ENCODE measurements at places on chromosomes 2 and 18.

GRCh38 chr2:58304843-58305242 lies 63.7 kb upstream of the FANCL start:
- DNase-seq, result no peak

- no peak for DNase-seq
These were observed 542.9 kb upstream of the DDX18 start for GRCh38 chr2:117271631-117272030.

DNA sequence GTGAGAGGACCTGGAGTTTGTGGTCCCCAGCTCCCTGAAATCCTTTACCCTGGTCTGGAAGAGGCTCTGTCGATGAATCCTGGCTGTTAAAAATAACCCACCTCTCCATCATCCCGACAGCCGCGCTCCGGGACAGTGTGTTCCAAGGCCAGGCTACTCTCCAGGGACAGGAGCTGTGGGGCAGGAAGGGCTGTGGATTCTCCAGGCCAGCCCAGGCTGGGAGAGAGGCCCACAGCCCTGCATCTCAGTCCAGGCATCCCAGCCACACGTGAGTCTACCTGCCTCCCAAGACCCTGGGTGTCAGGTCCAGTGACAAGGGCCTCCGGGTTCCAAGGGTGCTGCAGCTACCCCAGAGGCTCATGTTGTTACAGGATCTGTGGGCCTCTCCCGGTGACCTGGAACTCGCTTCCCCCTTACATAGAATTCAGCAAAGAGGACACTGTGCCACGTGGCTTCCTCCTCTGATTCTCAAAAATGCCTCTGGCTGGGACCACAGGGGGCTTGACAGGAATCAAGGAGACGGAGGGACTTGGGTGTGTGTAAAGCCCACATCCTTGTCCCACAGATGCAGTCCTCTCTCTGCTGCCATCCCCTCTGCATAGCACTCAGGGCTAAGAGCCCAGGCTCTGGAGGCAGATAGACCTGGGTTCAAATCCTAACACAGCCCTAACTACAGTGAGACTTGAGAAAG lies 17.3 kb downstream of the ADRA2B start:
- DNase-seq, result no peak

GRCh38 chr2:69600425-69600824 lies 43.1 kb downstream of the AAK1 start:
- DNase-seq, result no peak

DNA sequence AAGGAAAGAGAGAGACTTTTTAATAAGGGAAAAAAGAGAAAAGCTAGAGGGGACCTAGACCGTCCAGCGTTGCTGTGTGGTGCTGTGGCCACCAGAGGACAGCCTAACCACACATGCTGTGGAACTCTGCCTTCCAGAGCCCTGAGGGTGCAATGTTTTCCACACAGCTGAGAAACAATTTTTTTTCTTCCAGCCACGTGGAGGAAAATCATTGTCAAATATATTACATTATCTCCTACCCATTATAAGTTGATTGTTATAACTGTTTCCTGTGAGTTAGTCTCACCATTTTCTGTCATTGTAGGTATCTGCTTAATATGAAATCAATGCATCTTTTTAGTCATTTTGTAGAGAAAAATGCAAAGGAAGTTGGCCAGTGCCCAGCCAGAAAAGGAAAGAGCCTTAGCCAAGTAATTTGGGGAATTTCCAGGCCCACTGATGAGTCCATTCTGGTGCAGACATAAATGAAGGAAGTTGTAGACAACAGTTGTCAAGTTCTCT lies 5.9 kb upstream of the MRPL19 start:
- DNase-seq, result peak; percentile 78

DNA sequence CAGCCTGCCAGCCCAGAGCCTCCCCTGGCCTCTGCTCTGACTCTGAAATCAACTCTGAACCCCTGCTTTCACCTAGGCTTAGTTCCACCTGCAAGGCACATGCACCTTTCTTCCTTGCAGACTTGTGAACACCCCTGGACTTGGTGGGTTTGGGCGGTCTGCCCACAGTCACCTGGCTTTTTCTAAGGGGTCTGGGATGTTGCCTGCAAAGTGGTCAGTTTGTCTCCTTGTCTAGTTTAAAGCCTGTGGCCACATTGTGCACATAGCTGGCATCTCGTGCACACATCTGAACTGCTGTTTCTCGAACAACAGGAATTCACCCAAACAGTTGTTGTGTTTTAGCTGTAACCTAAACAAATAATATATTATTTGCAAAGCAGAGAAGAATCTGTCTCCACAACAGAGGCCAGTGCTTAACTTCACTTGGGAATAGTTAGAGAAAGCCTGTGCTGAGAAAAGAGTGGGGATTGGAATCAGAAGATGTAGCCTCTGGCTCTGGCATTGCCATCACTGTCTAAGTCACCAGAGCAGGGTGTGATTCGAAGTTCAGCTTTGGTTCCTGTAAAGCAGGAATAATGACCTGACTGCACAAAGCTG lies 108.5 kb downstream of the TMEM18 start:
- DNase-seq, result no peak
